ENCODE measurements at places on chromosomes 12 and 14.

DNA sequence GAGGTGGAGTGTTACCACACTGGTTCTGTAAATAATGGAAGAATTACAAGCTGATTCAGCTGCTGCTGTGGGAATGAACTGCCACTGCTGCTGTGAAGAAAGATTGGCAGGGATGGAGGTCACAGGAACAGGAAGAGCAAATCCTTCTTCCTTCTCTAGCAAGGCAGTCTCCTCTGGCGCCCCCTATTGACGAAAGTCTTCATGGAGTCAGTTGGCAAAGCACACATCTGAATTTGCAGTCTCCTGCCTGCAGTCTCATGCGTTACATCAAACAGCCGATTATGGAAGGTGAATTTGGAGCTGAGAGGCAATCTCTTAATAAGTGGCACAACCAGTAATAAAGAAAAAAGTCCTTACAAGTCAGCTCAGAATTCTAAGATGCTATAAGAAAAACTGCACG lies 106.0 kb upstream of the TMTC1 start:
- peak; percentile 24 for DNase-seq

GRCh38 chr12:85441741-85442140 lies 161.7 kb downstream of the ALX1 start:
- no peak for DNase-seq

DNA sequence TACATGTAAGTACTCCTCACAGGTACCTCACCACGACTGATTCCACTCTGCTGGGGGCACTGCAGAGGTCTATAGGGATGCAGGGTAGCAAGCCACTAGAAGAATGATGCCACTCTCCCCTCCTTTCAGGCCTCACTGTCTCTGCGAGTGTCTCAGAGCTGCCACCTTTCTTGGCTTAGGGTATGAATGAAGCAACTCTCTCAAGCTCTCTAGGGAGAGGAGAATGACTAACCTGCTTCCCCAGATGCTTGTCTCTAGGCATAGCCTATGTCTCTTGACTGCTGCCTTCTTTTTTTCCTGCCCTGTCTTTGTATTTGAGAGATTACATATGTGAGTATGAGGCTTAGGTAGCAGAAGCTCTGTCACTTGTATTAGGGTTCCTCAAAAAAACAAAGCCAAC lies 566.5 kb upstream of the ATP2B1 start:
- no peak for DNase-seq

DNA sequence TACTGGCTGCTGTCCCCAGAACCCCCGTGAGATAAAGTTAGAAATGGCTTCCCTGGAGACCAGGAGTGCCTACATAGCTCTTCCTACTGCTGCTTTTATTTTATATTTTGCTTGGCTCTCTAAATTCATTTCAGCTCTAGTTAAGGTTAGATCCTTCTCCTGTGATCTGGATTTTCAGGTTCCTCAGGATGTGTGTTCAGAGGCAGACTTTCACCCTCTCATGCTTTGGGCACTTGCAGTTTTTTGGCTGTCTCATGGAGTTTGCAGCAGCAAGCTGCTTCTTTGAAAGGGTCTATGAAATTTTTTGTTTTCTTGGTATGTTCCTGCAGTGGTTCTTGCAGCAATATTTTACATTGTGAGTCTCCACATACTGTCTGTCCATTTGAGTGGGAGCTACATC lies 93.3 kb downstream of the ATP23 start:
- DNase-seq, result no peak

DNA sequence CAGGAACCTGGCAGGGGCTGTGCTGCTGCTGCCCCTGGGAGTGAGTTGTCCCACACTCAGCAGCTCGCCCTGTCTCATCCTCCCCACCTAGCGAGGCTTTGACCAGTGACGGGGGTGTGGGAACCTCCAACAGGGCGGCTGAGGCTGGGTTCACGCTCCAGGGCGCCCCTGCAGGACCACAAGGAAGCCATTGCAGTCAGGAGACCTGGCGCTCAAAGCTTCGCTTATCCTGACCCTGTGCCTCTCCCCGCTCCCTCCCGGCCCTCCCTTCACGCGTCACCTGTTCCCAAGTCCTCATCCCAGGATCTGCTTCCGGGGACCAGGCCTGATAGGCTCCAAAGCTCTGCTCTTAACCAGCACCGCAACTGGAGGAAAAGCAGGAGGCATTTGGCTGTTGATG lies 272.0 kb upstream of the SFSWAP start:
- DNase-seq, result no peak

DNA sequence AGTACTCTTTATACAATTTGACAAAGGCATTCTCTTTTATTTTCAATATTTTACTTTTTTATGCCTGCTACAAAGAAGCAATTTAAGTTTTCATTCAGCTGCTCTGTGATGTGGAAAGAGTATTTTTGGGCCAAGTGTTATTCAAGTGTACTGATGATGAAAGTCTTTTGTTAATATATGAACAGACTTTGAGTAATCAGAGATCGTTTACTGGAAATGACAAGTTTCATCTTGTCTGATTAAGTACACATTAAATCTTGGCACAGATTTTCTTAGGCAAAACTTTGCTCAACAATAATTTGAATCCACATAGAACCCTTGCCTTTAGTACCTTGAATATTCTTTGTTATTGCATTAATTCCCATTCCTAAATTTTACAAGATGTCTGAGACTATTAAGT lies 13.3 kb upstream of the PZP start:
- no peak for DNase-seq

DNA sequence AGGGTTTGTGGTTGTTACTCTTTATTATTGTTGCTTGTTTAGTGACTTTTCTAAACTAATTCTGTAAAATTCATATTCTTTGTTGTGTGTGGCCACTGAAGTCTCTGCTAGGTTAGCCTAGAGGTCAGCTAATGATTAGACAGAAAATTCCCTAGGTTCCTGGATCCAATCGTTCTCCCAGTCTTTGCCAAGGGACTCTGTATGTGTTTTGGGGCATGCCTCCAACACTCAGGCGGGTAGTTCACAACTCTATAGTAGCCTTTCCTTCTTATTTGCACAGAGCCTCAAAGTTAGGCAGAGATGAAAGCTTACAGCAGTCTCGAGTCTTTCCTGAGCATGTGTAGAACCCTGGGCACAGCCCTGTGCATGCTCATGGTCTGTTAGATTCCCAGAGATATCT lies 32.7 kb upstream of the RIN3 start:
- no peak for DNase-seq

GRCh38 chr14:56759633-56760032 lies 50.6 kb downstream of the OTX2 start:
- DNase-seq, result no peak

- no peak for DNase-seq
Measured at GRCh38 chr12:8594072-8594471, 18.6 kb downstream of the AICDA start.

- DNase-seq, result no peak
Measured at GRCh38 chr12:5571115-5571514, 139.2 kb downstream of the NTF3 start.

DNA sequence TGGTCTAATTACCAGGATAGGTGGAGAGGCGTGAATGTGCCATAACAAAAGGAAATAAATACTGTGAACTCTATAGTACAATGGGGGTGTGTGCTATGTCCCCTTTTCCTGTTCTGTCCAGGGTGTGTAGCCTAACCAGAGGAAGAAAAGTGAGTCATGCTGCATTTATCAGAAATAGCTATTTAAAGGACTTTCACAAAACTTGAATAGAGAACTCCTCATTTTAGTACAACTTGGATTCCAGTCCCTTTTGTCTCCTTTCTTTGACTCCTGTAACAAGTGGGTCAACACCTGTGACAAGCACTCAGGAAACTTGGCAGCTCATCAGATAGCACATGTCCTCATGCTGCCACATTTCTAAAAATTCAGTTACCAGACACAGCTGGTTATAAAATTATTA lies 123.4 kb downstream of the CCDC91 start:
- no peak for DNase-seq

DNA sequence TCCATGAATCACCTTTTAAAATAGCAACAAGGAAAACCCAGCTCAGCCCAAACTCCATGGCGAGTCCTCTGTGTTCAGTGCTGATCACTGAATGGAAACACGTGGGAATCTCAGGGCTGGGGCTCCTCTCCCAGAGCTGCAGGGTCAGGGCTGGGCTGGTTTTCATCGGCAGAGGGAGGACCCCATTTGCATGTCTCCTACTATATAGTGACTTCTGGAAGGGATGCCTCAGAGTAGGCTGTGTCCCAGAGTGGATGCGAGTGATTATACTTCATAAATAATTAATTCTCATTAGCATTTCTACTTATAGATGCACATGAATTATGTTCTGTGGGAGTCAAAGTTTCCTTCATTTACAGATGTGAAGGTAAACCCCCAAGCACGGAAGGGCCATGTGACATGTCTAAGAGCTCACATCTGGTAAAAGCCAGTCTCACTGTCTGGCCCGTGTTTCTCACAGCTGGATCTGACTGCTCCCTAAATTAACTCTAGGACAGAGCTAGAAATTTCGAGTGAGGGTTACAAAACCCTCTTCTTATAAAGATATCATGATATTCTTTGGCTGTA lies 685.0 kb downstream of the TMEM121 start:
- DNase-seq, result no peak

Measured in NAMALWA (cell line).